ENCODE measurements at places on chromosomes 7 and 10. TPM values are rescaled to one million over a fixed set of nuclear protein-coding genes. Genes with fewer than 3 reads are reported as not detected.
A peak's percentile ranks its signal among the peaks of the same experiment; 100 is the strongest.

The ADAMTS14 gene
- total RNA-seq, result 0.53 TPM

- no peak for DNase-seq
Observed at GRCh38 chr7:98420966-98421612, 20.2 kb upstream of the BAIAP2L1 start.

GRCh38 chr7:4861673-4862072, at the start of gene PAPOLB:
Gene PAPOLB (minus strand): TSS chr7:4862030. CDS start chr7:4861810, 220 bp downstream.
- DNase-seq, result peak; percentile 56

GRCh38 chr7:81233208-81233940, 314.5 kb upstream of the SEMA3C start:
- DNase-seq, result no peak

- DNase-seq, result no peak
Observed at GRCh38 chr10:79459243-79459642, 13.8 kb upstream of the ZCCHC24 start.
